ENCODE measurements at places on chromosomes 5 and 9.

DNA sequence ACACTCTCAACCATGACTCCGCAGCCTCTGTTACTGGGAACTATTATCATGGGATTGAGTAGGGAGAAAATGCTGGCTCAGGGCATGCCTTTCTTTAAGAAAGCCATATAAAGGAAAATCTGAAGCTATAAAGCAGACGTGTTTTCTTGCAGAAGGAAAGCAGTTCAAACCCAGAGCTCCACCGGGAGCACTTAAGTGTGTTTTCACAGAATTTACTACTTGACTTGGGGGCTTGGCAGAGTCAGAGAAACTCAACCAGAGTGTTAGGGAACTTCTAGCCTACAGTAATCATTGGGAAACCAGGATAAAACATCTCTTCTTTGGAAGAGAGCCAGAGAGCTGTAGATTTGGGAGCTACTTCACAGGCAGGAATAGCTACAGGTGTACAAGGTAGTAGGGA, 283.4 kb upstream of the ADRA1B start:
- DNase-seq, result no peak

- DNase-seq, result no peak
Observed at GRCh38 chr9:83583151-83584014, 39.6 kb upstream of the IDNK start.

DNA sequence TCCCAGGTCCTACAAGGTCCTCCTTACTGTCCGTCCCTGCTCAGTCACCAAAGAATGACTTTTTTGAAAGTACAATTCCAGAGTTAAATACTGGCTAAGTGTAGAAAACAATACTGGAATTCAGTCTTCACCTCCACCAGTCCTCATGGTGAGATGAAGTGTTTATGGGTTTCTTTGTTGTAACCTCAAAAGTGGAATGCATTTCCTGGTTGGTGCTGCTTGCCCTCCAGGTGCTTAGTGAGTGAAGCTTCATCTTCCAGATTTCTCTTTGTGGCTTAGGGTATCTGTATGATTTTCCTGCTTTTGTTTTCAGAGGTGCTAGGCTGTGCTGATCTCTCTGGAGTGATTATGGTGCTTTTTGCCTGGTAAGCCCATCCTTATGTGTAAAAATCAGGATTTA, 49.4 kb upstream of the DHFR start:
- DNase-seq, result no peak

- DNase-seq, result no peak
Observed at GRCh38 chr5:149804478-149805450, 74.7 kb downstream of the PPARGC1B start.

GRCh38 chr9:82600536-82601292, 462.2 kb downstream of the RASEF start:
- no peak for DNase-seq

All from stimulated activated CD4-positive, alpha-beta T cell treated with anti-CD3 and anti-CD28 coated beads, TNF-alpha, amount 100 ng/mL, for 24 hours (primary cell).